Putamen (tissue), 1 donor: ENCODE measurements at places on chromosomes 16 and 17.

DNA sequence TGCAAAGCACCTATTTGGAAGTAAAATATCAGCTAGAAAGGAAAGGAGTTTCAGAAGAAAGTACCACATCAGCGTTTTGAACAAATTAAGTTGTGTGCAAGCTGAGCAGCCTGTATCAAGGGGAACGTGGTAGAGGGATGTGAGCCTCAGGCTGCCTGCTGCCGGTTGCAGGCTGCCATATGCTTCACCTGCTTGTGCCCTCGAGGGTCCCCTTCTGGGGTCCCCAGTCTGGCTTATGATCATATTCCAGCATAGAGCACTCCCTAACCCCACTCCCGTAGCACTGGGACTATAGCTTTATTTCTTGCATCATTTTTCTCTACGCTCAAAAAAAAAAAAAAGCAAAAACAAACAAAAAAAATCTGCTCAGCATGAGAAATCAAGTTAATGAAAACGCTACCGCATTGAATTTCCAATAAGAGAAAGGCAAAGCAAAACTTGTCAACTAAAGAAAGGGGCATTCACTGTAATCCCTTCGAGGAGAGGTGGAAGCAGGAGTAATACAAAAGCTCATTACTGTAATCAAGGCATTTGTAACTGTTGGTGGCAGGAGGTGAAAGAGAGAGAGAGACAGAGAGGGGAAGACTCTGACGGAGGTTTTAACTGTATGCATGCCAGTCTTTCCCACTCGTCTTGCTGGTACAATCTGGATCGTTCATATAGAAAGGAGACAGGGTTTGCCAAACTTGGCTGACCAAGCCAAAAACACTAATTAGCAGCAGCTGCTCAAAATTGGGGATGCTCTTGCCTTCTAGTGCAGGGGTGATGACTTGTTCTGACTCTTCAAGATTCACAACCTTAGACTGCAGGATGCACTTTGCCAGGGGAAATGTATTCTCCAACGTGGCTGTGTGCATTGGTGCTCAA lies 258.2 kb upstream of the HSBP1 start:
- DNase-seq: no peak

- DNase-seq: peak; percentile 100
Measured at GRCh38 chr17:81394921-81395599, at the start of gene BAHCC1. BAHCC1 (plus strand) TSS chr17:81395457; CDS start chr17:81399740, 4,283 bp downstream.

DNA sequence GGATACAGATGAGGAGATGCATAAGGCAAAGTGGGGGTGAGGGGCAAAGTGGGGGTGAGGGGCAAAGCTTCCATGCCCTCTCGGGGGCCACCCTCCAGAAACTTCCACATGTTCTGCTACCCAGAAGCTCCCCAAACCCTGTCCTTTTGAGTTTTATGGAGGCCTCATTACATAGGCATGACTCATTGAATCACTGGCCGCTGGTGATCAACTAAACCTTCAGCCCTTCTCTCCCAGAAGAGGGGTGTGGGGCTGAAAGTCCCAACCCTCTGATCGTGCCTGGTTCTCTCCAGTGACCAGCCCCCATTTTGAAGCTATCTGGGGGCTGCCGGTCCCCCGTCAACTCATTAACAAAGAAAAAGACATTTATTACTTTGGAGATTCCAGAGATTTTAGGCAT lies 27.5 kb downstream of the ITGAE start:
- no peak for DNase-seq

DNA sequence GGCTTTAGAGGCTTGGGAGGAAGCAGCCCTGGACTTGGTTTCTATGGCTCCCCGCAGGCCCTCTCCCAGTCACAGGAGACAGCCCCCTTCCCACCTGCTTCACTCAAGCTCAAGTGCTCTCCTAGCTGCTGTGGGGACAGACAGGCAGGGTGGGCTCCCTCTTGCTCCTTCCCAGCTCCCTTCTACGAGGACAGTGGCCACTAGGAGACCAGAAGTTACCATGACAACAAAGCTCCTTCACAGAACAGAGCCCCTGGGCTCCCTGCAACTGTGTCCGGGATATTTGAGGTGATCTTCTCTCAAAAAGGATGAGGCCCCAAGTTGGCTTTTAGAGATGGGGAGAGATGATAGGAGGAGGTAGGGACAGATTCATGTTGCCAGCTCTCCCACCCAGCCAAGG lies 116.3 kb downstream of the AMFR start:
- DNase-seq: no peak

GRCh38 chr17:9132944-9133610 lies 111.8 kb downstream of the NTN1 start:
- no peak for DNase-seq

- DNase-seq: no peak
Measured at GRCh38 chr16:15513156-15513555, 78.8 kb downstream of the BMERB1 start.

DNA sequence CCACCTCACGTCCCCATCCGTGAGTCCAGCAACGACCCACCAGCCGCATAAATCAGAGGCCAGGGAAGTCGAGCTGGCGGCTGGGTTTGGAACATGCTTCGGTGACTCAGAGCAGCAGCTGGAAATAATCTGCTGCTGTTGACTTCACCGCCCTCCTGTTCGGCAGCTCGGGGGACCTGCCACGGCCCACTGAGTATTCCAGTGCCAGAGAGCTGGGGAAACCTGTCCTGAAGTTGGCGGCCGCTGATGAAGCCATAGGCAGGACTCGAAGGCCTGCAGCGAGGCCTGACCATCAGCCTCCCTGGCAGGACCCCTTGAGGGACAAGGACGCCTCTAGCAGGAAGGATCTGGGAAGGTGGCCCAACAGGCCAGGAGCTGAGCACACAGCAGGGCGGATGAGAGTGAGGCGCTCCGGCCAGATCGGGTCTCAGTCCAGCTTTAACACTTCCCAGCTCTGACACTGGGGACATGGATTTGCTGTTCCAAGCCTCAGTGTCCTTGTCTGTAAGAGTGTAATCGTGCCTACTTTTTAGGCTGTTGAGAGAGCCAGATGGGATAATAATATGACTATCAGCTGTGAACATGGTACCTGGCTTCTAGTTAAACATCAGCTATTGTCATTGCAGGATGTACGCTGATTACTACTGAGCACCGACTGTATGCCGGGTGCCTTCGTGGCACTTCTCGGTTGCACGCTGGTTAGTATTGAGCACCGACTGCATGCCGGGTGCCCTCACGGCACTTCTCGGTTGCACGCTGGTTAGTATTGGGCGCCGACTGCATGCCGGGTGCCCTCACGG lies 50.4 kb upstream of the CIBAR2 start:
- DNase-seq: no peak

DNA sequence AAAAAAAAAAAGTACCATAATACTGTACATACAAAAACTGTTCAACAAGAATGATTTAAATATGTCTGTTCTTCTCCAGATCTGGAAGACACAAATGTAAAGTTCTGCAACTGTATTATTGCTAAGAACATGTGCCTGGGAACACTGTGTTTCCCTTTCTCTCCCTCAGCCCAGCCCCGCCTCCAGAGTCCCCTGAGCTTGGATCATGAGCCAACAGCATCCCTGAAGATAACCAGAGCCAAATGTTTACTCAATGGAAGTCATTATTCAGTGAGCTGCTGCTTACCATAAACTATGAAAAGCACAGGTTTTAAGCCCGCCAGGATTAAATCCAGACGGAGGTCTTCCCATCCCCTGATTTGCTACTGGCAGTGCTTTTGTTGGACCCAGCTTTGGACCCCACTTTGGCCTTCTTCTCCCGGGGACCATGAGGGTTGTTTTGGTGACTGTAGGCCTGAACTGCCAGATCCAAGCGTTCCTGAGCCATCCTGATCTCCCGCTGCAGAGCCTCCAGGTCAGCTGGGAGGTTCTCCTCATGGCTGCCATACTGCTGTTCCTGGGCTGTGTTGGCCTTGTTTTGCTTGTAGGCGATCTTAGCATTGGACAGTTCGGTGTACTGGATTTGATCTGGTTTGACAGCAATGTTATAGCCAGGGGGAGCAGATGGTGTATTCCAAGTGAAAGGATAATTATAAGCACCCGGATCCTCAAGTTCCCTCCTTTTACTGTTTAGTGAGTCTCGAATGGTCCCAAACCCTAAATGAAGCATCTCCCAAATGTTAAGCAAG lies 25.6 kb downstream of the GJC1 start:
- no peak for DNase-seq

- DNase-seq: no peak
Measured at GRCh38 chr17:32264823-32265191, 825 bp upstream of the RHBDL3 start.

- DNase-seq: no peak
Measured at GRCh38 chr17:75531721-75532072, 6.2 kb downstream of the LLGL2 start.

DNA sequence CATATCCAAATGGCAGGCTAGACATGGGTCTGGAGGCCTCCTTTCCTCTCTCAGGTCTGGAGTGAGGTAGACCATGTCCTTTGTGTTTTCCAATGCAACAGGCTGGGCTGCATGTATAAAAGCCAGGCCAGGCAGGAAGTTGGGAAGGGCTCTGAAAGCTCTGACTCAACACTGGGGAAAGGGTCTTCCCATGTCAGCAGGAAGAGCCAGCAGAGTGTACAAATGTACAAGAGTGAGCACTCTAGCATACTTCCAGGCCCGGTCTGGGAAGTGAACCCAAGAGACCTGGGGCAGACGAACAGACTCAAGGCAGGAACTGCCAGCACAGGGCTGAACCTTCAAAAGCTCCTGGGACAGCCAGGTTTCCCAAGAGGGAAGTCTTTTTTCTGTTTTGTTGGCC lies 7.0 kb downstream of the ATPAF2 start:
- no peak for DNase-seq

- no peak for DNase-seq
Measured at GRCh38 chr17:19737305-19738072, 10.6 kb downstream of the ALDH3A1 start.

DNA sequence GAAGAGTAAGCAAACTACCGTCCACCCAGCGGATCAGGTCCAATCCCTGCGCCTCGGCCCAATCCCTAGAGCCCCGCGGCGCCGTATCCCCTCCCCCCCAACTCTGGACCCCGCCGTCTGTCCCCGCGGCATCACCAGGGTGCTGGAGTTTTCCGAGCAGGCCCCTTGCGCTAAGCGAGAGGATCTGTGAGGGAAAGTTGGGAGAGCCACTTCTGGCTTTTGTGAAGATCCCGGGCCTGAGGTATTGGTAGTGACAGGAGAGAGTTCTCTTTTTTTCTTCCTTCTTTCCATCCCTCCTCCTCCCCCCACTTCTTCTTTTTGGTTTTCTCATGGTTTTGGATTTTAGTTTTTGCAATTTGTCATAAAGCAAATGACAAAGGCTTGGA lies 3.5 kb upstream of the DLX4 start:
- DNase-seq: no peak

DNA sequence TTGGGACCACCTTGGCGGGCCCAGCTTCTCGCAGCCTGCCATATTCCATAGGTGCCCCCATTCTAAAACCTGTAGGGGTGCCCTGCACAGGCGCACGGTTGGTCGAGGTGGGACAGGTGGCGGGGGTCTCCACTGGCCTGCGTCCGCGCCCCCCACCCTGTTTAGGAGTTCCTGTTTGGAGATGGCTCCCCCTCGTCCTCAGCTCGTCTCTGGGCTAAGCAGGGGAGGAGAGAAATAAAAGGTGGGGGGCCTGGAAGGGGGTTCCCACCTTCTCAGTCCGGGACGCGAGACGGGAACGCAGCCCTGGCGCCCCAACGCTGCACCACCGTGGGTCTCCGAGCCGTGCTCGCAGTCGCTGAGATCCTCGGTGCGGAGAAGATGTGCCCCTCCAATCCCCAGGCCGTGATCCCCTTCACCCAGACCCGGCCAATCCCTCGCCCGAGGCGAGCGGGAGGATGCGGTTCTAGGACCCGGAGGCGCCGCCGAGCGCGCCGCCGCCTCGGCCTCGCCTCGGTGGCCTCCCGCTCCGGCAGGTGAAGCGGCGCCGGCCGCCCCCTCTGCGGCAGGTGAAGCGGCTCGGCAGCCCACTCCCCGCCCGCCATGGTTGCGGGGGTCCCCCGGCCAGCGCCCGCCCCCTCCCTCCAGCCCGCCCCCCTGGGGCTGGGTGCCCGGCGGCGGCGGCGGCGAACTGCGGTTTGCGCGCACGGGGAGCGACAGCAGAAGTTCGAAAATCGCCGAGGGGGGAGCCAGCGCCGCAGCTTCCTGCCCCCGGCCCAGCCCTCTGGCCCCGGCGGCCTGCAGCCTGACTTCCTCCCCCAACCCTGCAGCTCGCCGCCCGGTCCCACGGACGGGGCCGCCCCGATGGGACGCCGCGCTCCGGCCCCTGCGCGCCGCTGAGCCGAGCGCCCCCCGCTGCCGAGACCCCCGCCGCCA lies at the start of gene FMNL1:
Gene FMNL1 (plus strand): TSS at position 805 of the 933 bp plus-strand sequence. CDS start 240 bp downstream, outside the sequence.
- DNase-seq: no peak

DNA sequence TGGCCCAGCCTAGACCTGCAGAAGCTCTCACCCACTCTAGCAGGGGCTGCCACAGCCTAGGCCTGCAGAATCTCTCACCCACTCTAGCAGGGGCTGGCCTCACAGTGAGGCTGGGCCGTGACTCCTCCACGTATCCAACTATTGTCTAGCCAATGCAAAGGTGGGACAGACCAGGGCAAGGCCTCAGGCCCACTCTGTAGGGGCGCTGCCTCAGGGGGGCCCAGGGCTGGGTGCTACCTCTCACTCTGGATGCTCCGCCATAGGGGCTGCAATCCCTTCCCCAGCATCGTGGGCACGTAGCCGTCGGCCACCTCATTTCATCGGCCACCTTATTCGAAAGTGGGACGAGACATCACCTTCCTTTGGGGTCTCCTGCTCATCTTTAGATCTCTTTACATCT lies 51.7 kb downstream of the RPH3AL start:
- no peak for DNase-seq

- no peak for DNase-seq
Measured at GRCh38 chr16:68404736-68405345, 43.5 kb downstream of the SMPD3 start.

GRCh38 chr16:53605831-53606400 lies 97.7 kb downstream of the RPGRIP1L start:
- DNase-seq: no peak

DNA sequence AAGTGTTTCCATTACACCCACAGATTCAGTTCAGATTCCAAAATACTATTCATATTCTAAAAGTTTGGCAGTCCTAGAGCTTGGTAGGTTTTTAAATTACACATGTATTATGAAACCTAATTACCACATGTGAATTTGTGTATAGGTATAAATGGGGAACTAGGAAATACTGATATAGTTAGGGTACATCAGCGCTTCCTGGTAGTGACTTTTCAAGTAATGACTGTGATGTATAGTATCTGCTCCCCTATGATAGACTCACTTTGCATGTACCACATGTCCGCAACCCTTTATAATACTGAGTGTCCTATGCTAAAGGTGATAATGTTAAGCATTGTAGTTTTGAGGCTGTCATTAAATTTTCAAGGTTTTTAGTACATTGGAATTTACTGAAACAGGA lies 22.9 kb downstream of the CDK12 start:
- no peak for DNase-seq

DNA sequence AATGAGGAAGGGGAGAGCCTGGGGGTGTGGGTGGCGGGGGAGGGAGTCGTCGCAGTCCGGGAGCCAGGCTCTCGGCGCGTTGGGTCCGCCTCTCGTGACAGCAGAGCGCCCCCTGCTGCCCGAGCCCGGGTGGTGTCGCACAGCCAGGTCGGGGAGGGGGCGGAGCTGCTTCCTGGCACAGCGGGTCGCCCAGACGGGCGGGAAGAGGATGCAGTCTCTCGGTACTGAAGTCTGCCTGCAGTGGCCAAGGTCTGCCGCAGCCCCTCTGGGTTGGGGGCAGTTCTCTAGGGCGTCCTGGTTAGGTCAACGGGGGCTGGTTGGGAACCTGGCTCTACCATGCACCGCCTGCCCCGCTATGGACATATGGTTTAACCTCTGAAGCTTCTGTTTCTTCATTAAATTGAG lies 38.2 kb upstream of the CCDC182 start:
- DNase-seq: peak; percentile 25
